ENCODE measurements at places on chromosomes 3 and 15.

DNA sequence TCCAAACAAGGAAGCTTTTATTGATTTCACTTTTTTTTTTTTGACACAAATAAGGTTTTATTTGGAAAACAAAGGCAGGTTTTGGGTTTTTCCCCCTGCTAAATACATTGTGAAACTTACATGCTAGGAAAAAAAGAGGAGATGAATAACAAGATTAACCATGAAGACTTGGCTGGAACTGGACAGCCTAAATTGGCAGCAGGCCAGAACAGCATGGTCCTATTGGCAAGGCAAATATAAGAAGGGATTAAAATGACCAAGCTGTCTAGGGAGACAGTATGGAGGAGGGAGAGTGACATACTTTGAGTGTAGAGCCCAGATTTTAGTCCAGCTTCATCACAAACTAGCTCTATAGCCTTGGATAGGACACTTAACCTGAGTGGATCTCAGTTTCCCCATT is 63.9 kb upstream of the BBX start:
- DNase-seq = peak; percentile 2

GRCh38 chr15:64478863-64479262 is 18.5 kb downstream of the ZNF609 start:
- DNase-seq = no peak

DNA sequence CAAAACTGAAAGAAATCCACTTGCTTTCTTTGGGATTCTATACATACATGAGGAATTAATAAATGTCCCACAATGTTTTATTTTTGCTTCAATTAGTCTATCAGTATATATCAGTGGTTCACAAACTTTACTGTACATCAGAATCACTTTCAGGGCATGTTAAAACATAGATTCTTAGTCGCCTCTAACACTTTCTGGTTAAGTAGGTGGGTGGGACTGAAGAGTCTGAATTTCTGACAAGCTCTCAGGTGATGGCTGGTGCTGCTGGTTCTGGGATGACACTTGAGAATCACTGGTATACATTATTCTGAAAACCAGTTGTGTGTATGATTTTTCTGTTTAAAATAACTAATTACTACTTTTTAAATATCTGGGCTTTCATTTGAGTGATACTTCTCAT is 393.3 kb downstream of the TBC1D5 start:
- no peak for DNase-seq

DNA sequence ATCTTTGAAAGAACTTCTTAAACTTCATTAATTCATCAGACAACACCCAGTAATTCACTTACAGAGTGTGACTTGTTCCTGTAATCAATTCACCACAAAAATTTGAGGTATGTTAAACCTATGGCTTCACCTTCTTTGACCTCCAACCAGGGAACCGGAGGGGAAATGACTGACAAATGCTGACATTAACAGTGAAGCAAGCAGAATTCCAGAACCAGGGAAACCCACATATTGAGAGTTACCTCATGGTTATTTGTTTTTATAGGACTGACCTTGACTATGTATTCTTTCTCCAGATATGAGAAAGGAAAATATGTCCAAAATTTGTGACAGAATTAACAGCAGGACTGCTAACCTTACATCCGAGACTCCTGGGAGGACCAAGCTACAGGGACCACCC is 2.7 kb downstream of the P3H2 start:
- no peak for DNase-seq

DNA sequence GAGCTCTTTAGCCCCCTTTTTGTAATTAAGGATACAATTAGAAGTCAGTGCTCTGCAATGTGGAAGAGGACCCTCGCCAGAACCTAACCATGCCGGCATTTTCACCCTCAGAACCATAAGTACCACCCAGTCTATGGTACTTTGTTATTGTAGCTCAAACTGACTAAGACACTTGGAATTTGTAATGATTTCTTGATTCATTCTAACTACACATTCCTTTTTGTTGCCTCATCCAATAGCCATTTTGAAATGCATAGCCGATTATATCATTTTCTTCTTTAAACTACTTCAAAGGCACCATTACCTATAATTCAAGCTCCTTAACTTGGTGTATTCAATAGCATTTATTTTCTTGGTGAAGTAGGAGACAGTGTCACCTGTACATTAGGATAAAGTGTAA is 61.4 kb downstream of the GLB1 start:
- no peak for DNase-seq

DNA sequence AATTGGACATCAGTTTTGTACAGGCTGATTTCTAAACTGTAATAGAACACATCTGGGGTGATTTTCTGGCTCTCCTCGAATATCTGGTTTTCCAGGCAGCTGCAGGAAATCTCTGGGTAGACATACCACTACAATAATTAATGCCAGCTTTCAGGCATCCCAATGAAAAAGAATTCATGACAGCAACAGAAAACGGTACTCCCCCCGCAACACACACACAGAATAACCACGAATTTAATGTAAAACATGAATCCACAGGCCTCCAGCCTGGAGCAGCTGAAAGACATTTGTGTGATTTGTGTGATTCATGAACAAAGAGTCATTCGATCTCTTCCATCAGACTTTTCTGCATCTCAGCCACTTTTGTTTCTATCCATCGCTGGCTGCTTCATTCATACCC is 262.2 kb downstream of the MAGI1 start:
- no peak for DNase-seq

GRCh38 chr3:13134879-13135206 is 61.6 kb upstream of the IQSEC1 start:
- no peak for DNase-seq

- no peak for DNase-seq
Measured at GRCh38 chr15:99507016-99507503, 58.7 kb upstream of the MEF2A start.

DNA sequence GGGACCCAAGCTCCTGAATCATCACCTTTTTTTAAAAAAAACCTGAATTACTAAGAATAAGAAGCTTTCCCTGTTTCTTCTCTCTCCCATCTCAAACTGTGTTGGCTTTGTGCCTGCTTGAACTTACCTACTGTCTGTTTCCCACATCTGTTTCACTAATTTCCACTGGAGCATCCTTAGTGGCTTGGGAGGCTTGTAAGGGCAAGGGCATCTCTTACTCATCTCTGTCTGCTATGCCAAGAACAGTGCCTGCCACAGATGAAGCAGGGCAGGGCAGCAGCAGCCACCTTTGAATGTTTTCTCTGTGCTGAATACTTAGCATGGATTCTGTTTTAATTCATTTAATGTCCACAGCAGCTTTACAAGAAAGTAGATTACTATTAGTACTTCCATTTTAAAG is 42.3 kb downstream of the SNRK start:
- no peak for DNase-seq

- no peak for DNase-seq
Measured at GRCh38 chr3:168425936-168426595, 330.3 kb upstream of the GOLIM4 start.

GRCh38 chr15:61050844-61051568 is 178.1 kb downstream of the RORA start:
- no peak for DNase-seq

GRCh38 chr3:196837819-196838420 is 29.8 kb upstream of the SENP5 start:
- peak; percentile 57 for DNase-seq

DNA sequence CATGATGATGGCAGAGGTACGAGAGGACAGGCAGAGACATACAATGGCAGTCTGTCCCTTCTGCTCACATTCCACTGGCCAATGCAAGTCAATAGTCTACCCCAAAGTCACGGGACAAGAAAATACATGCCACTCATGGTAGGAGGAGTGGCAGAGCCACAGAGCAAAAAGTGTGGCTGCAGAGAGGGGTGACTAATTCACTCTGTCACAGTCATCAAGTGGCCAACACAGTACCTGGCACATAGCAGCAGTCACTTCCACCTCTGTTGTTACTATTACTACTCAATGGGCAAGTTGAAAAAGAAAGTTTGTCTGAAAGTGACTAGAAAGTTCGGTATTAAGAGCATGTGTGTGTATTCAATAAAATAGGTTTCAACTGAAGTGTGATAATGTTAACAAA is 91.4 kb downstream of the SMAD3 start:
- no peak for DNase-seq

DNA sequence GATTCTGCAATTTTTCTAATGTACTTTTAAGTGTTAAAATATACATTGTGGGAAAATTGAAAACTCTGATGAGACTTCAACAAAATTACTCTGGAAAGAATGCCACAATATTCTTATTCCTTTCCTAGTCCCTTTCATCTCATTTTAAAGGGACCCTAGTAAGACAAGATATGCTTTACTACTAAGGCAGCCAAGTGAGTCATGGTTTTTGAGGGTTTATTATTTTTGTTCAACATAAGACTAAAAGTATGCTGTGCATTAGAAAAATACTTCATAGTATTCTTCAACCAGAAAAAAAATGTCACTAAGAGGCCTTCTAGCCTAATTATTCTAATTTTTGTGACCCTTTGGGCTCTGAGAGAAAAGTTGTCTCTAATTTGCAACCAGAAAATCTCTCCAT is 7.4 kb downstream of the IL12A start:
- DNase-seq = no peak

- DNase-seq = no peak
Measured at GRCh38 chr3:50278880-50279224, at the start of gene LSMEM2. TSS of gene LSMEM2 (plus strand) at chr3:50279087. CDS start at chr3:50279114, 27 bp downstream.

GRCh38 chr15:31214158-31214863 is 112.3 kb upstream of the KLF13 start:
- no peak for DNase-seq

DNA sequence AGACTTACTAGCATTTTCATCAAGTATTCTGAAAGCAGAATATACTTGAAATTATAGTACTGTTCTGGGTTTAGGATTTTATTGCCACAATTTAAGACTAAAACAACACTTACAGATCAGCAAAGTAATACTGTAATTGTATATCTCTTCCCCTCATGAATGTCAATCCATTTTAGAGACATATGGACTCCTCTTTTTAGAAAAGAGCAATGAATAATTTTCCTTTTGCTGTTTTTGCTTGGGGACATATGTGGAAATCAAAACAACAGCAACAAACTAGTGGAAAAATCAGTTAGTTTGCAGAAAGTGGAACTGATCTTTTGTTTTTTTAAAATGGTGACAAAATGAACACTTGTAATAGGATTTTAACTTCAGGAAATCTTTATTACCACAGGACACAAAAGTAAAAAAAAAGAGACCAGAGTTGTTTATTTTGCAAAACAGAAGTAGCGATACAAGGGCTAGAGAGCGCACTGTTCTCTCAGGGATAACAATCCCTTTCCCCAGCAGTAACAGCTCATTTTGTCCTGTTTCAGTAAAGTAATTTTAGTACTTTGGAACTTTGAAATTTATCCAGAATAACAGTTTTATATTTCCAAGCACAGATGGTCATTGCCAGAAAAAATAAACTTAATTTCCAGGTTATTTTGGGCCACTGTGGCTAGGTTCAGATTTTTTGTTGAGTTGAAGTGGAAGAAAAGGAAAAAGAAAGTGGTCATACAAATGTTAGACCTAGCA is 17.1 kb downstream of the LEKR1 start:
- DNase-seq = no peak

GRCh38 chr15:73906346-73907034 is 19.8 kb upstream of the LOXL1 start:
- no peak for DNase-seq

- DNase-seq = no peak
Measured at GRCh38 chr15:39587731-39588530, 7.1 kb downstream of the THBS1 start.

GRCh38 chr3:30656624-30657141 is 50.3 kb downstream of the TGFBR2 start:
- DNase-seq = no peak

DNA sequence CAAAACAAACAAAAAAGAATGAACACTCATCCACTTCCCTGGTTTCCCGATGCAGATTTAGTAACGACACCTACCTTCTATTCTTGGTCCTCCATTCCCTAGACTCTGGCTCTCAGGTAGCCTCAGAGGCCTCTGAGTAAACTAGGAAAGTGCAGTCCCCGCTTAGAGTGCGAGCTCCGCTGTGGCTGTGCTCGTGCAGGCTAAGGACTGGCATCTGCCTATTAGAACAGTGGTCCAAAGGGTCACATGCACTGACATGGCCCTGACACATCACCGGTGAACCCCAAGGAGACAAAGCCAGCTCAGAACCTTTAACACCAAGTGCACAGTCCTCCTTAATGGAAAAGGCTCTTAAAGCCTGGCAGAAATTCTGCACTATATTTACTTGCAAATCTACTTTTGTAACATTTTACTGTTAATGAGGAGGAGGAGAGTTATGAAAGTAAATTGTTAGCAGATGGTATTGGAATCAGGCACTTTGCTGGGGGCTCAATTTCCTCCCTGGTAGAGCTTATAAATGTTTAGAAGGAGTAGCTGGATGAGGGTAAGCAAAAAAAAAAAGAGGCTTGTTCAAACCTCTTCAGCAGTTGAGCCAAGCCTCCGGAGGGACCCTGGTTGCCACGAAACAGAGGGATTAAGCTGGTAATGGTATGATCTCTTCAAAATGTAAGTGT is 31.1 kb downstream of the VGLL4 start:
- no peak for DNase-seq

DNA sequence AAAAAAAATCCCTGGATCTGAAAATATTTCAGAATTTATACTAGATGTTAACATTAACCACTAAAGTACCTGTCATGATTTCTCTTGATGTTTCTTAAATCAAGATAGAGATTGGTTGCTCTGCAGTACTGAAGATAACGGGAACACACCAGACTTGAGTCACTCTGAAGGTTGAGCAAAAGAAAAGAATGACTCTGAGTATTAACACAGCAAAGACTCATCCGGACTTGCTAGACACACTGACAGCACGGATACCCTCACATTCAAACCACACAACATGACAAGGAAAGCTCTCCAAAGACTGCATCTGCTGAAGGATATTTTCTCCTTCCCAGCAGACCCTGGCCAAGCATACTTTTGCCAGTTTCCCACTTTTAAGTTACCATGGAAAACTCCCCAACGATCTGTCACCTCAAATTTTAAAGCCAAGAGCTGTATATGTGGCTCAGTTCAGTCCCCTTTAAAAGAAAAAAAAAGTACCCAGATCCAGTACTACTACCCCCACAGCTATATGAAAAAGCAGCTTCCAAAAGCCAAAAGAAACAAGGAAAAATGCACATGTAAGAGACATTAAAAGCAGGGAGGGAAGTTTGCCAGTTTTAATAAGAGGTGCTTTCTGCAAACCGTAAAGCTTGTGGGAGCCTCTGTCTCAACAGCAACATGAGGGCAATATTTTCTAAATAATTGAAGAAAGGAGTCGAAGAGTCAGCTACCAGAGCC is 8.3 kb downstream of the EOGT start:
- no peak for DNase-seq

DNA sequence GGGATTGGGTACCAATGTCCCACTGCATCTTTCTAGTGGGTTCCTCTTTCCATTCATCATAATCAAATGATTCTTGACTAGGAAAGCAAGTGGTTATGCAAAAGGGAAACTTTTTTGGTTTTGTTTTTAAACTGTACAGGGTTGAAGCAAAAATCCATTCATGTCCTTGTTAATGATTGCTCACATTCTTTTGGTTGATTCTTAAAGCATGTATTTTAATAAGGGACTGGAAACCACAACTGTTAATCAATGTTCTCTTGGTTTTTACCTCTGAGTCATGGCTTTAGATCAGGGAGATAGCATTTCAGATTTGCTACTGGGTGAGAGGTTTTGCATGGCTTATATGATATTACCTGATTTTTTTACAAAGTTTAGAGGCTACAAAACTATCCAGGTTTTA is 371.7 kb upstream of the RGMA start:
- no peak for DNase-seq

GRCh38 chr3:157259825-157260224 is 99.9 kb upstream of the CCNL1 start:
- no peak for DNase-seq

GRCh38 chr3:187165144-187165543 is 25.8 kb upstream of the RPL39L start:
- DNase-seq = peak; percentile 63

Measured in cerebellar cortex (tissue), 1 donor.